Prostate gland (tissue), 2 donors: ENCODE measurements at places on chromosomes 6 and 20. TPM values are rescaled to one million over a fixed set of nuclear protein-coding genes. Genes with fewer than 3 reads are reported as not detected.

DNA sequence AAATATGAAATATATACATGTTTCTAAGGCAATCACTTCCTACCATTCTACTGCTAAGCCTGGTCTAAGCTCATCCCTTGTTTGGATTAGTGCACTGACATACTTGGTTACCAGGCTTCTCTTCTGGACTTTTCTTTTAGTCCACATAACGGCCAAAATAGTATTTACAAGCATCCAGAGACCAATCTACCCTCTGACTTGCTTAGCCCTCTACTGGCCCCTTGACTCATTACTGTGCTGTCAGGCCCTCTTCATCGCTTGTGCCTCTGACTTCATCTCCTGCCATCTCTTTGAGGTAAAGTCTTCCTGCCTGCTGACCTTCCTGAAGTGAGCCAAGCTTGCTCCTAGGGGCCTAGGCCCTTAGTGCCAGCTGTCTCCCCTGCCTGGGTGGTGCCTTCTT, 35.1 kb downstream of the TULP4 start:
- no peak for DNase-seq

Gene OPRM1
- total RNA-seq: not detected

- DNase-seq: no peak
Observed at GRCh38 chr20:49233226-49233625, 14.0 kb downstream of the DDX27 start.

DNA sequence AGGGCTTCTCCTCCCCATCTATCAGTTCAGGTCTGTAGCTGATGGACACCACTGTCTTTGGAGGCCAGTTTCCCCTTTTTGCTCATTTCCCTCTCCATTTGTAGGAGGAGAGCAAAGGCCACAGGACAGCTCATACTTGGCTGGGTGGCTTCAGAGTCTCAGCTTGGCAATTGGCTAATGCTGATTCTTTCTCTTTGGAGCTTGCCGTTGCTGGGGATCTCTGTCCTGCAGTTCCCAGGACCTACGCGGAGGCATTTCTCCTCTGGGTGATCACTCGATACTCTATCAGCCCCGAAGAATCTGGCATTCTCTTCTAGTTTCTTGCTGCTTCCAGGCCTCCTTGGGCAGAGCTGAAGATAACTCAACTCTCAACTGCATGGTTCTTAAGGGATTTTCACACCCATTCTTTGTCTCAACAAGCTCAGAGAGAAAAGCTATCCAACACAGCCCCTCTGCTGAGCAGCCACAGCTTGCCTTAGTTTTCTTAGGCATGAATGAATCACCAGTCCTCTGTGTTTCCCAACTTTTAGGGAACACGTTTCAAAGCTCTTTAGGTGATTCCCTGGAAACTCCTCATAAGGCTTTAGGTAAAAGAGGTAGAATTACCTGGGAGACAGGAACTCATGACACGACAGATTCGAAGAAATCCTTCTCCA, 19.2 kb upstream of the SSR1 start:
- DNase-seq: no peak

Gene VTA1
- 38.5 TPM for total RNA-seq

GRCh38 chr6:43870660-43871061, 100.7 kb downstream of the VEGFA start:
- no peak for DNase-seq

DNA sequence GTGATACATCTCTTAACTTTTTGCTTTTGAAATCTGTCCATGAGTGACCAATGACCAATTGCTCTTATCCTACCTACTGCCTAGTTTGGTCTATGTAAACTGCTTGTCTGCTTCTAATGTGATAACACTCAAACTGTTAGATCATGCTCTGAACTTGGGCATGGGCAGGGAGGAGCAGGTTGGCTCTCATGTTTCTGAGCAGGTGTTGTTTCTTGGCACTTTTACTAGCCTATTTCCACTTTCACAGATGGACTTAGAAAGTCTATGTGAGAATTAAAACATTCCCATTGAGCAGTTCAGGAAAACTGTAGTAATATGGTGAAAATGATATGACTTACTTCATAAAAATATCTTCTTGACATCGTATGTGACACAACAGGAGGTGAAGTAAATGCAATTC, 538.4 kb downstream of the HACE1 start:
- DNase-seq: no peak

GRCh38 chr20:59299945-59300332, 472 bp upstream of the EDN3 start:
- DNase-seq: peak; percentile 29

- DNase-seq: no peak
Observed at GRCh38 chr6:79898076-79898475, 49.3 kb downstream of the ELOVL4 start.

DNA sequence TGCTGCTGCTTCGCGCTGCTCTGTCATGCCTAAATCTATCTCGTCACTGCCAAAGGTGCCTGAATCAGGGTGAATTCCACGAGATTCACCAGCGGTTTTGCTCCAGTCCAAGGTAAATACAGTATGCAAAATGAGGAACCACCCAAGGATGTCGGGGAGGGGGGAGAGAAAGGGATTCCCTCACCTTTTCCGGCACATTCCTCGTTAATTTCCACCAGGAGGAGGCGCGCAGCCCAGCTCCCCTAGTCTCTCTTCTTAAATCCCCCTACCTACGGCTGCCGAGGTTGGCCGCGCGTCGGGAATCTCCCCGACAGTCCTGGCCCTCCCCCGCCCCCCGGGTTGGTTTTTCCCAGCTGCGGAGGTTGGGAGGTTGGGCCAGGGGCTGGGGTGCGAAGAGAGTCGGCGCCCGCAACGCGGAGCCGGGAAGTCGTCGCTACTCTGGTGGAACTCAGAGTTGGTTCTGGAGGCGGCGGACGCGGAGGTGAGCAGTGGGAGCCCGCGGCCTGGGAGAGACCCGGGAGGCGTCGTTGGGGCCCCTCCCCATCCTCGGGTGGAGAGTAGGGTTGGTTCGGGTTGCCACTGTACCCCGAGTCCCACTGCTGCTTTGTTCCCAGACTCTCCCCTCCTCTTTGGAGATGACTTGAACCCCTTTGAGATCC, at the start of gene TPBG:
TPBG (plus strand) TSS at position 390 of the 659 bp plus-strand sequence. CDS start 1,145 bp downstream, outside the sequence.
- DNase-seq: peak; percentile 42

Gene RNF144B
- total RNA-seq: 25.3 TPM

Gene TMEM217
- 7.3 TPM for total RNA-seq

DNA sequence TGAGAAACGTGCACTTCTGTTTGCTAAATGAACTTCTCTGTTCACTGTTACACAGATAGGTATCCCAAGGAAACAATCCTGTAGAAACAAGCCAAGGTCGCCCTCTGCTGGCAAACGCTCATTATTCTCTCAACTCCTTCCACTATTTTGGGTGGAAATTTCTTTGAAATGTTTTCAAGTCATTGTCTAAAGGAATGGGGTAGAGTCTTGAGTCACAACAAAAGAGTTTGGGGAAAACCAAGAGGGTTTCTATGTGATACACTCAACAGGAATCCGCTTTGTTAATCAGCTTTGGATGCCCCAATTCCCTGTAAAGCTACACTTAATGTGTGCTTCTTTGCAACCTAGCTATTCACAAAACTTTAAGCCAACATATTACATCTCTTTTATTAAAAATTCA, 4.6 kb upstream of the RAE1 start:
- DNase-seq: peak; percentile 73

DNA sequence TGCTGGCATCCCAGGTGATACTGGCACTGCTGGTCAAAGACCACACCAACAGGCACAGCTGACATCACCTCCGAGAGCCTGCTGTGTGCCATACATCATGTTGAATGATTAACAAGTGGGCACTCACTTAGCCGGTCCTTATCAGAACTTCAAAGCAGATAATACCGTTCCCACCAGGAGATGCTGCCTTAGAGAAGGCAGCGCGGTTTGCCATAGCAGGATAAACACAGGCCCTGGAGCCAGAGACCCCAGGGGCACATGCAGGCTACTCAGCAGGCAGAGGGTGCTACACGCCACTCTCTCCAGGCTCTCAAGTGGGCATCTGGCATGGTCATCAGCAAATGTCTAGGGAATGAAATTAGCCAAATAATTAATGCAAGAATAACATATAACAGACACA, 86.5 kb upstream of the CST7 start:
- no peak for DNase-seq

Gene HLA-DOB
- total RNA-seq: 0.41 TPM

DNA sequence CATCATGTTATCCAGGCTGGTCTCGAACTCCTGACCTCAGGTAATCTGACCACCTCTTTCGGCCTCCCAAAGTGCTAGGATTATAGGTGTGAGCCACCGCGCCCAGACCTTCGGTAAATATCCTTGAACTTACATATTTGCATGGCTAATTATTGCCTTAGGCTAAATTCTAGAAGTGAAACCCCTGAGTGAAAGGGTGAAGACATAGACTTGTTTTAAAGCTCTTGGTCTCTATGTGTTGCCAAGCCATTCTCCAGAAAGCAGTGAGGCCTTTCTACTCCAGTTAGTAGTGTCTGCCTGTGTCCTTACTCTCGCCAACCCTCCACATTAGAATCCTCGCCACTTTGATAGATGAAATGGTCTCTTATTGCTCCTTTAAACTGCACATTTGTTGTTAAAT, 2.6 kb upstream of the NOTCH4 start:
- DNase-seq: no peak

GRCh38 chr6:1524040-1524480, 85.7 kb upstream of the FOXC1 start:
- DNase-seq: peak; percentile 43

- DNase-seq: no peak
Observed at GRCh38 chr6:32198866-32199265, 6.4 kb upstream of the GPSM3 start.

GRCh38 chr20:8223091-8223870, 91.2 kb downstream of the PLCB1 start:
- DNase-seq: no peak

DNA sequence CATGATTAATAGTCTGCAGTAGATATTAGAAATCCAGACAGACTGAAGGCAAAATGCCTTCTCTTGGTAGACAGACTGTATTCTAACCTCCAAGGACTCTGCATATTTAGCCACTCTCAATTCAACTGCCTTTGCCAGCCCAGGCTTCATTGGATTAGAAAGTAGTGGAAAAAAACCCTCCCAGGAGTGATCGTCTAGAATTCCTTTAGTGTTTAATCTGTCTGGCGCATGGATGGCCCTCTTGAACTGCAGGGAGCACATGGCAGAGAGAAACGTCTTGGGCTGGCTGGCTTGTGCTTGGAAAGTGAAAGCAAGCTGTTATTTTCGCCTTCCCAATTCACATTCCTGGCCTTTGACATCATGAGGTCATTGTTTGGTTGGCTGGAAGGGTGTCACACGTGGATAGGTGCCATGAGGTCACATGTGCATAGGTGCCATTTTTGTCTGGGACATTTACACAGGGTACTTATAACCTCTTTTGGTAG, 30.9 kb upstream of the NEDD9 start:
- no peak for DNase-seq

DNA sequence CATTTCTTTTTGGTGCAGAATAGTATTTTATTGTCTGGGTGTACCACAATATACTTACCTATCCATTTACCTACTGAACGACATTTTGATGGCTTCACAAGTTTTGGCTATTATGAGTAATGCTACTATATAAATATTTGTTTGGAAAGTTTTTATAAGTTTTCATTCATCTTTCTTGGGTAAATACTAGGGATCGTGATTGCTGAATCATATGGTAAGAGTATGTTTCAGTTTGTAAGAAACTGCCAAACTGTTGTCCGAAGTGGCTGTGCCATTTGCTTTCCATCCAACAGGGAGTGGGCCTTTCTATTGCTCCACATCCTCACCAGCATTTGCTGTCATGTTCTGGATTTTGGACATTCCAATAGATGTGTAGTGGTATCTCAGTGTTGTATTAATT, 104.2 kb downstream of the CDYL start:
- no peak for DNase-seq

- no peak for DNase-seq
Observed at GRCh38 chr6:15309611-15310283, 63.9 kb downstream of the JARID2 start.

GRCh38 chr6:107811591-107812218, 12.4 kb downstream of the SCML4 start:
- DNase-seq: no peak

DNA sequence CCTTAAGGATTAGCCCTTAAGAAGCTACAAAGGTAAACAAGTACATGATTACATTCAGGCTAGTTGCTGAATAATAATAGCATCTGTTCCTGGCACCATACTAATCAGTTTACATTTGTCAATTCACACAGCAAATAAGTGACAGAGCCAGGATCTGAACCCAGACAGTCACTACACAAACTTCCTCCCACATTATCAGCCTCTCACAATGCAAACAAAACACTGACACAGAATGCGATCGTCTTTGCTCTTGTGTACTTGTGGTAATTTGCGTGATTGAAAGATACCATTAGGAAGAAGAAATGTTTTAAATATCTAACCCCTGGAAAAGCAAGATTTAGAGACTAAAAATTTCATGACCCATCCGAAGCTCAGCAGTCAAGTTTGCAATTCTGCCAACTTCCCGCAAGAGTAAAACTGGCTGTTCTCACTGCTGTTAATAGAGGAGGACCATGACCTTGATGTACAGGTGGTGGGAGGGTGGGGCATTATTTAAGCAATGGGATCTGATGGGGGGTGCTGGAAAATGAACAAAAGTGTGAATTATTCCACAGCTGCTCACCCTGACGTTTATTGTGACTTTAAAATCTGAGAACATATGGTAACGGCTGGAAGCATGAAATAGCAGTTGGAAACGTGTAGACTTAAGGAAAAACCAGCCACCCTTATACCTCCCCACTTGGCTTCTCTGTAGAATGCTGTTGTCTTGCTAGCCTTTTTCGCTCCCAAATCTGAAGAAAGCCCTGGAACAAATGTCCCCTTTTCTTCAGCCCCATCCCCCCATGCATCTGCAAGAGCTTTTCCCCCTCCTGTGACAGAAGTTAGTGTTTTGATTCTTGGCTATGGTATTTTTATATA, 95.3 kb upstream of the ARMC2 start:
- DNase-seq: no peak

GRCh38 chr20:23995905-23996666, 7.5 kb upstream of the GGTLC1 start:
- peak; percentile 43 for DNase-seq

DNA sequence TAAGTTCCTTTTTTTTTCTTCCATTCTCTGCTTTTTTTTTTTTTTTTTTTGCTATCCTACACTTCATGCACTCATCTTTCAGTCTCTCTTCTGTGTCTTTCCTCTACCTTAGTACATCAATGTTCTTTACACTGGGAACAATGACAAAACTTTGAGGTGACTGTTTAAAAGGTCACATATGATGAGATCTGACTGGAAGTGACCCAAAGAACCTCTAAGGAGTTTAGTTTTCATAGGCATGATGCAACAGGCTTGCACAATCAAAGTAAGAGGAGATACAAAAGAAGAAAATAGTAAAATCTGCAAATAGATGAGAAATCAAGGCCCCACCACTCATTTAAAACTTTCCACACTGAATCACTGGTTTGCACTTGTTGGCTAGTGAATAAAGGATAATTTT, 840.8 kb downstream of the TBC1D32 start:
- DNase-seq: no peak

Gene OR2H1
- not detected for total RNA-seq
